ENCODE measurements at places on chromosomes 2 and 18.

DNA sequence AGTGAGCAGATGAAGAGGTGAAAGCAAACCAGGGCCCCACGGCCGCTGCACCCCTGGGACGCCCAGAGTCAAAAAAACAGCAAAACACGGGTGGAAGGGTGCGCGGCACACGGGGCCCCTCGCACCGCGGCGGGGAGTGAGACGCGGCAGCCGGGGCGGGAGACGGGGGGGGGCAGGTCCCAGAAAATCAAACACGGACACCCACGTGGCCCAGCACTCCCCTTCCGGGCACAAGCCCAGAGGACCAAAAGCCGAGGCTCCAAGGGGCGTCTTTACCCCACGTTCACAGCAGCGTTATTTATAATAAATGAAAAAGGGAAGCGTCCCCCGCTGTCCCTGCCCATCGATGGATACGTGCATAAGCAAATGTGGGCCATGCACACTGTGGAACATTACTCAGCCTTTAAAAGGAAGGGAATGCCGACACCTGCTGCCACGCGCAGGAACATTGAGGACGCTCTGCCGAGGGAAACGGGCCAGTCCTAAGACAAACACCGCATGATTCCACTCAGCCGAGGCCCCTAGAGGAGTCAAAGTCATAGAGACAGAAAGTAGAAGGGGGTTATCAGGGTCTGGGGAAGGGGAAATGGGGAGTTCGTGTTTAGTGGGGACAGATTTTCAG is 677 bp upstream of the COPS9 start:
- no peak for DNase-seq

DNA sequence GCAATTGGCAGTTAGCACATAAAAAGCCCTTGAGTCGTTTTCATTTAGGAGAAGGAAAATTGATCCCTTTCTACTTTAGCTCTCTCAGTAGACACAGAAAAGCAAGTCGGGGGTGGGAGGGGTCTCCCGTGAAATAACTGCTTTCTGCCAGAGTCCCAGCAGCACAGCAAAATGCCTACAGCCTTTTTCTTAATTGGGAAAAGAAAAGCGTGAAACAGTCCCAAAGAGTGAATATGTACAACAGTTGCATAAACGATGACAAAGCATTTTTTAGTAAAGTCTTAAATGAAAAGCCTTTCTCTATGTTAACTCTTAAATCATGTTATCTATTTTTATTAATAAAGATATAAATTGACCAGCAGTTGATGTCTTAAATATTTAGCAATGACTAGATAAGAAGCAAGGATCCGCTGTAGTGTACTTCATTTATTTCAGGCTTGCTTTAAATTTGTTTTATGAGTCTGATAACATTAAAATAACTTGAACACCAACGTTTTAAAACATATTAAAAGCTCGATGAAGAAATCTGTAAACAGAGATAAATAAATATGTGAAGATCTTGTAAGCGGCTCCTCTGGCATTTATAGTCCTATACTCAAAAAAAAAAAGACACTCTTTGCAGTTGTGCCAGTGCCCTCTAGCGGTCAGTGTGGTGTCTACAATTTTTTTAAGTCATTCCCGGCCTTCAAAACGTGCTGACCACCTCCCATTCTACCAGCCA is 42.3 kb upstream of the ATIC start:
- peak; percentile 74 for DNase-seq

- DNase-seq = no peak
These were observed 319.1 kb upstream of the MEX3C start for GRCh38 chr18:51516478-51517038.

- DNase-seq = no peak
These were observed 233.8 kb upstream of the SPRED2 start for GRCh38 chr2:65666156-65666725.

DNA sequence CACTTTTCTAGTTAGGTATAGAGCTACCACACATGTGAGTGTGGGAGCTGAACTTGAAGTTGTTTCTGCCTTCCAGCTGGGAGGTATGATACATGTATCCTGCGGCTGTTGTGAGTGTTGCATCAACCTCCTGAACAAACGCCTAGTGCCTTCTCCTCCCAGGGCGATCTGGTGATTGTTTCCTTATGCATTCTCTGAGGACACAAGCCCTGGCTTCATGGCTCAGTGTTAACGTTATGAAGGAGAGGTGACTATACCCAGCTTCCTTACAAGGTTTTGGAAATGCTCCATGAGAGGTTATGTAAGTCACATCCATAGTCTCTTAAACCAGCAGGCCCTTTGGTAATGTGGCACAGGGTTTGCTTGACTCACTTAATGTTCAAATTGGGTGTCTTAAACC is 64.9 kb downstream of the SPRED2 start:
- peak; percentile 92 for DNase-seq

- DNase-seq = no peak
These were observed 67.8 kb downstream of the SS18 start for GRCh38 chr18:26022585-26022984.

GRCh38 chr2:125167152-125167551 is 1142.1 kb downstream of the CNTNAP5 start:
- DNase-seq = no peak

GRCh38 chr2:147663153-147663961 is 181.5 kb upstream of the ACVR2A start:
- DNase-seq = no peak

DNA sequence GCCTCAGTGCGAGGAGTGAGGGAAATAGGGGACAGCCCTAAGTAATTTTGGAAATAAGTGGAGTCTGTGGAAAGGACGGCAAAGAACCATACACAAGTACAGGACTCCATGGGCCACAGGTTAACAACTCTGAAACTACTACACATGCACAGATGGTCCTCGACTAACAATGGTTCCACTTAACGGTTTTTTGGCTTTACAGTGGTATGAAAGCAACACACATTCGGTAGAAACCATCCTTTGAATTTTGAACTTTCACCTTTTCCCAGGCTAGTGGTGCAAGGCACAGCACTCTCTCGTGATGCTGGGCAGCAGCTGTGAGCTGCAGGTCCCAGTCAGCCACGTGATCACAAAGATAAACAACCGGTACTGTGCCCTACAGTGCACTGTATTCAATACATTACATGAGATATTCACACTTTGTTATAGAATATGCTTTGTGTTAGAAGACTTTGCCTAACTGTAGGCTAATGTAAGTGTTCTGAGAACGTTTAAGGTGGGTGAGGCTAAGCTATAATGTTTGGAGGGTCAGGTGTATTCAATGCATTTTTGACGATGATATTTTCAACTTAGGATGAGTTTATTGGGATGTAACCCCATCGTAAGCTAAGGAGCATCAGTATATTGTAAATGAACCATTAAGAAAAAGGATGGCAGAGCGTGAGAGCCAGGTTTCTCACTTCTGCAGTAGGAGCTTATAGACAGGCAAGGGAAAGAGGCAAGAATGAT is 44.6 kb downstream of the TBC1D8 start:
- no peak for DNase-seq

DNA sequence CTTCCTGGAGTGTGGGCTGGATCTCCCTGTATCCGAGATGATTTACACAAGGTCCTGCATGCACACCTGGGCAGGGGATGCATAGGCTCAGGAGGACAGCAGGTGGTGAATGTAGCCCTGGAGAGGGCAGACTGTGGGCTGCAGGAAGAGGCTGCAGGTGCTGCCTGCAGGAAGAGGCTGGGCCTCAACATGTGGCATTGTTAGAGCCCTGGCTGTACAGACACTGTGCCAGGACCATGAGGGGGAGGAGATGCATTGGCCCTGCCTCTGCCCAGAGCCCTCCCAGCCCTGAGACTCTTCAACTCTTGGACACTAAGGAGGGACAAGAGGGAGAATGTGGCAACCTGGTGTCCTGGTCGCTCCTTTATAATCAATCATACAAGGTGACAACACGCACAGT is 392.8 kb downstream of the TNS1 start:
- DNase-seq = no peak

- DNase-seq = no peak
These were observed 439.3 kb upstream of the MAP2 start for GRCh38 chr2:208984376-208985090.

- no peak for DNase-seq
These were observed 73.8 kb downstream of the KCNG2 start for GRCh38 chr18:79871481-79872091.

GRCh38 chr2:219662566-219662965 is 35.1 kb downstream of the SLC4A3 start:
- no peak for DNase-seq

DNA sequence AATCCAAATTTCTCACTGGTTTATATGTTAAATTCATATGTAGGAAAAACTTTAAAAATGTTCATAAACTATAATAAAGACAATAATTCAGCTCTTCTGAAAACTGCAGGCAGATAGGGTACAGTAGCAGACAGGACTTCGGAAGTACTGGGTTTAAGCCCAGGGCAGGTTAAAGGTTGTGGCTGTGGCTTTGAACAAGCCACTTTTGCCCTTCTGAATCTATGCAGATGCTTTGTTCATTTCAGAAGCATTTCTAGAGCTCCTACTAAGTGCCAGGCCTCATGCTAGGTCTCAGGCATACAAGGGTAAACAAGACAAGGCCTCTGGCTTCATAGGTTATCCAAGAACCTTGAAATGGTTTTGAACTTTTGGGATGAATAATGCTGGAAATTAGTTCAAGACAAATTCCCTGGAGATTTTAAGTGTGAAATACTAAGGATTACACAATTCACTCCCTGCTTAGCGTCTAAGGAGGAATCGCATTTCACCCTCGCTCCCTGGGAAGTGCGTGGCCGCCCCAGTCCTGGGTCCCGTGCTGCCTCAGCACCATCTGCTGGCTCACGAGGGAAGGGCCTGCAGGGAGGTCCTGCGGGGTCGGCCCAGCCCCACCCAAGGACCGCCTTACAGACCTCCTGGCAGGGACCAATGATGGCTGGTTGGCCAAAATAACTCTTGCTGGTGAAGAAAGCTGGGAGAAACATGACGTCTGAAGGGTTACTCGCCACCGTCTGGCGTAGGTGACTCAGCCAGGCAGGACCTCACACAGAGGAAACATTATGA is 67.7 kb upstream of the L3MBTL4 start:
- DNase-seq = no peak

DNA sequence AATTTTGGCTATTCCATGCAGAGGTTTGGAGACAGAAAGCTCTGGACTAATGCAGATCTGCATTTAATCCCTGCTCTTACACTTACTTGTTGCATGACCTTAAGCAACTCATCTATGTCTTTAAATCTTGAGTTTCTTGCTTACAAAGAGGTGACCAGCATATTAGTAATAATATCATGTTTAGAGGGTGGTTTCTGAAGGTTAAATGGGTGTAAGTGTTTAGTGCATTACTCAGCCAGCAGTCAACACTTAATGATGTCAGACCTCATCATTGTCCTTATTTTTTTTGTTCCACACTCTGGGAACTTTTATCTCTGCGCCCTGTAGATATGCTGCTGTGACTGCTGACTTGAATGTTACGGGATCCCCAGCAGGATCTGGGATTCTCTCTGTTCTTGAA is 1.7 kb downstream of the IL1RL1 start:
- DNase-seq = no peak

DNA sequence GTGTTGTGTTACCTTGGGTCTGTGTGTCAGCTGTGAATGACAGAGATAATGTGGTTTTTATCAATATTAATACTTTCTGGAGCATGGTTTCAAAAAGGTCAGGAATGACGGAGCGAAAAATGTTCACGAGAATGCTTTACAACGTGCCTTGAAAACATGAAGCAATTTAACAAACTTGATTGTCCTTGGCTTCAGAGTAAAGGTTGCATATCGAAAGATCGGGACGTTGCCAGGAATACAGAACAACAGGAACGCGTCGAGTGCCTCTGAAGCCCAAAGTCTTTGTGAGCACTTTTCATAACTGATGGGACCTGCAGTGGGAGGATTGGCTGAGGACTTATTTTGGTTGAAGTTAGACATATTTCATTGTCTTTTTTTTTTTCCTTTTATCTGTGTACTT is 206.1 kb downstream of the ZNF407 start:
- DNase-seq = no peak

GRCh38 chr2:237072067-237072931 is 13.4 kb upstream of the COPS8 start:
- peak; percentile 24 for DNase-seq

Data from amniotic stem cell (primary cell).